HS-27A (cell line): ENCODE measurements at places on chromosomes 2 and 18.

- DNase-seq = no peak
These were observed 150.5 kb downstream of the SEPTIN10 start for GRCh38 chr2:109463236-109463635.

DNA sequence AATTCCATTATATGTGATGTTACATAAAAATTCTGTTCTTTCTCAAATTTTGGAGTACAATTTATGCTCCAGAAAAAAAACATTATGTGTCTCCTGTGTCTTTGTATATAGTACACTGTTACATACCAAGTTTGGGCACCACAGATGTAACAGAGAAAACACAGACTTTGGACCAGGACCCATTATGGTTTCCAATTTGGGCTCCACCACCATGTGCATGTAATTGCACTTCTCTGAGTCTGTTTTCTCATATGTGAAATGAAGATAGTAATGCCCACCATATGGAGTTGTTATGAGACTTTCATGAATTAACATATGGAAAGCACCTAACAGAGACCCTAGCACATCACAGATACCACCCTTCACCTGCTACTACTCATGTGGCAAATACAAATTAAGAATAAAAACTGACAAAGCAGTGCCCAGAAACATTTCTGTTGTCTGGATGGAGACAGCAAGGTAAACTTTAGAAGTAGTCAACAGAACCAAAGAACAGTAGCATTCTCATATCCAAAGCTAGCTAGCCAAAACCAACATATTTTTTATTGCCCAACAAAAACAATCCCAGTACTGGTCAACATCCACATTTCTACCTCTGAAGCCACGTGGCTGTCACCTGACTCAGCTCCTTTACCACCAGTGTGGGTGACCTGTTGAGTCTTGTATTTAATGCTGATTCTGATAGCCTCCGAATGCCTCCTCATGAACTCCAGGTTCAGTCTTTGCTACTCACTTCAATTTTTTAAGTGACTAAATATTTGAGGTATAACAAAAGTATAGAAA, 42.9 kb downstream of the ANTXR1 start:
- DNase-seq = no peak

DNA sequence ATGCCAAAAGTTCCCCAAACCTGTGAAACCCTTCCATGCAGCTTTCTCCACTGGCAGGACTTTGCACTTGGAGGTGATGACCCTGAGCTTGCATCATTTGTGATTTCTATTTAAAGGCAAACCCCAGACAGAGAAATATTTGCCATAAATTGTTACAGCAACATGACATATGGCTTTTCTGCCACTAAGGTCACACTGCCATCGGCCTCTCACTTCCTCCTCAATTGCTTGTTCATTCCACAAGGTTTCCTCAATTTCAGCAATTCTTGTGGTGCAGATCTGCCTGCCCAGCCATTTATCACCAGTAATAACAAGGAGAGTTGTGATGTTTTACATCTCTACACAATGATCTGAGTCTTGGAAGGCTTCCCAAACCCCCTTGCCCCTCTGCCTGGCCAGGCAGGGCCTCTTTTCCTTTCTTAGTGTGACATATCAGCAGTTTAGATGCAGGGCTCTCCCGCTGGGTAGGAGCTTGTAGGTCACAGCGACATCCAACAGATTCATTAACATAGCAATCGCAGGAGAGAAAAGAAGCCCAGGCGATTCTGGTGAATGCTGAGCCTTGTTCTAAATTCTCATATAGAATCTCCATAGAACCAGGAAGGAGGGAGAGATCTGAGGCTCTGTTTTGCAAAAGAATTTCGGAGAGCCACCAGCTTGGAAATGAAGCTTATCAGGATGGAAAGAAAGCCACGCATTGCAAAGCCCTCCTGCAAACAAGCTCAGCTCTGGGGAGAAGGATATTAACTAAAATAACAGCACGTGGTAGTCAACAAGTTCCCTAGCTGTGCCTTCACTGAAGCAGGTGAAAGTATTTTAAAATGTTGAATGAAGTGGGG, 46.7 kb upstream of the ITGA6 start:
- no peak for DNase-seq

DNA sequence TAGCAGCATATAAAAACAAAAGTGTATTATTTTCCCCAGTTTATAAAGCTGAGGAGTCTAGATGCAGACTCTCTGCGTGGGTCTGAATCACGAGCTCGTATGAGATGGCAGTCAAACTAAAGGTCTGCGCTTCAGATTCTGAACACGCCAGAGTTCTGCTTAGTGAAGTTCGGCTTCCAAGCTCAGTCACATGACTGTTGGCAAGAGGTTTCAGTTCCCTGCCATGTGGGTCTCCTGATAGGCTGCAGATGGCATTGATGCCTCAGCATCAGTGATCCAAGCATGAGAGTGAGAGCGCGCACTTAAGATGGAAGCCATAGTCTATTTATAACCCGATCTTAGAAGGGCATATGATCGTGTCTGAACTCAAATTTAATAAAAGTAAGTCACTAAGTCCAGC, 242.8 kb upstream of the DOK6 start:
- no peak for DNase-seq

DNA sequence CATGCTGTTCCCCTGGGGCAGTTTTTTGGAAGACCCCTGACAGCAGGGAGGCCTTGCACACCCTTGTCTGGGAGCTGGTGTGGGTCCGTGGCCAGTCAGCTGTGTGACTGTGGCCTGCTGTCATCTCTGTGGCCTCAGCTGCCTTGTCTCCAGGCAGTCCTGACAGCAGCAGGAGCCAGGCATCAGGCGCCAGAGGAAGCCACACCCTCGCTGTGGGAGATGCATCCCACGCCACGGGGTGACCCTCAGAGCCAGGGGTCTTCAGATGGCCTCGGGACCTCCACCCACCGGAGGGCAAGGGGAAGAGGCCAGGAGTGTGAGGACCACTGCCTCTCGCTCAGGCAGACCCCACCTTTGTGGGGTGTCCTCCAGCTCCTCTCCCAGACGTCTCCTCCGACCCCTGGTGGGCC, 5.0 kb downstream of the BOK start:
- no peak for DNase-seq

GRCh38 chr2:60025496-60025895, 528.0 kb downstream of the BCL11A start:
- DNase-seq = no peak

DNA sequence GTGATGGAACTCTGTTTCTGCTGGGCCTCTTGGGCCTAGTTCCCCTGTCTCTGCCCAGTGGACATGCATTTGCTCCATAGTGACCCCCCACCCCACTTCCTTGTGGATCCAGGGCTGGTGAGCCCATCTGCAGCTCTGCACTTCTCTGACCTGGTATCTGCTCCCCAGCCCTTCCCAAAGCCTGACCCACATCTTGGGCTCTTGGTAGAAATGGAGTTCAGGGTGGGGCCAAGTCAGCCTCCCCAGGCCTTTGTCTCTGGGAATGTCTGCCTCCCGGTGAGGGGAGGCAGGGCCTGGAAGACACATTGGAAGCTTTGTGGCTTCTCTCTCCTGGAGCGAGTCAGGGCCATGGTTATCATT, 6.3 kb upstream of the TRAF3IP1 start:
- DNase-seq = no peak

DNA sequence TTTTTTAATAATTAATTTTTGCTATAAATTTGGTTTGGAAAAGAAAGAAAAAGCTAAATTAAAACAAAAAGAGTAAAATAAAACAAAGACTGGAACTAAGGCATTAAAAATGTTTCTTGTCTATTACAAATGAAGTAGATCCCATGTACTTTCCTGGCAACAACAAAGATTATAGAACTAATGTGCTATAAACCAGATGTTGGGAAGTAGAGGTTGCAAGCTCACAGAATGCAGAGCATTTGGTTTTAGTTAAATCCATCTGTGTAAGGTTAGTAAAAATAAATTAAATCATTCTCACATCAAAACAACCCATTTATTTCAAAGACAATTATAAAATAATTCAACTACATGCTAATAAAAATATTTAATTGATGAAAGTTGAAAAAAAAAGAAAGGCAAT, 157.2 kb upstream of the ZC3H15 start:
- DNase-seq = no peak

GRCh38 chr2:71570511-71570910, 117.2 kb downstream of the DYSF start:
- no peak for DNase-seq

DNA sequence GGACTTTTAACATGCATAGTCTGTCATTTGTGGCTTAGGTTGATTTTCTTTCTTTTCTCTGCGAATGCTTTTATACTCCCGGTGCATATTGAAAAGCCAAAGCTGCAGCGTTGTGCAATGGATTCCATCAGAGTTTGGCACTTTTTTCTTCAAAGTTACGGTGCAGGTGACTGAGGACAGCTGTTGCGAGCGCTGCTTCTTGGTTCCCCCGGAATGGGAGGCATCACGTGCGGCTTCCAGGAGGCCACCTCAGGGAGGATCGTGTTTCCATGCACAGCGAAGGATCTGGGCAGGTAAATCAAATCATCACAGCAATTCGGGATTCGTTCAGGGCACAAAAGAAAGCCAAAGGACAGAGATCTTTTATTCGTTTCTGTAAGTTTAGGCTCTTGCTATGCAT, 109.6 kb upstream of the ALKAL2 start:
- no peak for DNase-seq

- DNase-seq = no peak
These were observed 21.6 kb downstream of the EIPR1 start for GRCh38 chr2:3355951-3356569.

DNA sequence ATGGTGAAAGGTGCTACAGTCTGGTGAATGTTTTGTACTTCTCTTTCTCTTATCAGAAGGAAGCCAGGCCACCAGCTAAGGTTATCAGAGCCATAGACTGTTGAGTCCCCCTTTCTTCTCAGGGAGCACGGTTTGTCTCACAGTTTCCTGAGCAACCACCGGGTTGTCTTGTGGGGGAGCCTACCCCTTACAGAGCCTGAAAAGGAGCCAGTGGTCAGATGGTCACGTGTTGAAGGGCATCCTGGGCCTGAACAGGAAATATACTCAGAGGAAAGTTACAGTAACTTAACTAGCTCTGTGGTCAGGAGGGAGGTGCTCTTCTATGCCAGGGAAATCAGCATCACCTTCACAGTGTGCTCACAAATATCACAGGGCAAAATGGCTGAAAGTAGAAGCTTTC, 11.6 kb downstream of the CD28 start:
- no peak for DNase-seq

DNA sequence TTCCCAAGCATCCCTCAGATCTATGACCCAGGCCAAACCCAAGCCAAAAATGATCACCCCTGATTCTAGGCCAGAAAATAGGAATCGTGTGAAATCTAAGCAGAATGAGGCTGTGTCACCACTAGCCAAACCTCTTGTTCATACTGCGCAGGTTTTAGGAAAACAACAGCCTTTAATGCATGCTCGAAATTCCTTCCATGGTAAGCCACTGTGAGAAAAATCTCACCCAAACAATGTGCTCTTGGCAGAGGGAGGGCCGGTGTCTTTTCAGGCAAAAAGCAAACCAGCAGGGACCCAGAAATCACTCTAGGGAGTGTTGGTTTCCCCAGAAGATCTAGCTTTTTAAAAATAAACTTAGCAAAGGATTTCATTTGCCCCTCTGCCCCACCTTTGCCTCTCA, 71.2 kb upstream of the FOSL2 start:
- no peak for DNase-seq

GRCh38 chr2:157043786-157044185, 213.7 kb upstream of the GALNT5 start:
- no peak for DNase-seq

GRCh38 chr18:30271716-30272115, 770.8 kb downstream of the DSC3 start:
- DNase-seq = no peak

- no peak for DNase-seq
These were observed 92.2 kb downstream of the STPG4 start for GRCh38 chr2:47062681-47063537.

DNA sequence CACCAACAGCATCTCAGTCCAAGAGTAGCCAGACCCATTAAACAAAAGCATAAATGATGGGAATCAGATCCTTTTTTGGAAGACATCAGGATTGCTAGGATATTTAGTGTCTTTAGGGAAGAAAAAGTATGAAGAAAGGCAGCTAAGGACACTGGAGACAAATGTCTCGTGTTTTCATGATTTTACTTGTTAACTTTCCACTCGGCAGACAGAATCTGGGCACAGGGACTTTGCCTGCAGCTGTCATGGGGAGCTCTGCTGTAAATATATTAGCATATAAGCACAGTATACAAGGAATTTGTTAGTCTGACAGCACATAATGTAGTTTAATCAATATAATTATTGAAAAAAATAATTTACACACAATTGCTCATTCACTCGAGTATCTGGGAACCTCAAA, 718.3 kb downstream of the NRXN1 start:
- DNase-seq = no peak

GRCh38 chr2:206993964-206994363, 54.6 kb downstream of the CPO start:
- DNase-seq = no peak

GRCh38 chr2:65435625-65436168, 3.3 kb upstream of the SPRED2 start:
- no peak for DNase-seq

DNA sequence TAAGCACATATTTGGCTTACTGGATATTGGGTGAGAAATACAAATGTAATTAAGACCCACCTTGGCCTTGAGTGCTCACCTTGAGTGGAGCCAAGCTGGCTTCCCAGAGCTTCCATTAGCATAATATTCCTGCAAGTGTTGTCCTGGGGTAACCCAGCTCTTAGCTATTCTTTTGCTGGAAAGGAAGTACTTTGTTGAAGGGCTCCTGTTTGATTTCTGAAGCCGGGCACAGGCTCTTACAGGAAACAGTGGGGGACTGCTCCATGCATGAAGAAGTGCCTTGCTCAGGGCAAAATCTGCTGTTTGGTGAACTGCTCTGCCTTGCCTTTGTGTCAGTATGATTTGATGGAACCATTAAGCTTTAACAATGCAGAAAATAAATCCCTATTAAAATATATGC, 325.4 kb downstream of the SMAD2 start:
- no peak for DNase-seq

DNA sequence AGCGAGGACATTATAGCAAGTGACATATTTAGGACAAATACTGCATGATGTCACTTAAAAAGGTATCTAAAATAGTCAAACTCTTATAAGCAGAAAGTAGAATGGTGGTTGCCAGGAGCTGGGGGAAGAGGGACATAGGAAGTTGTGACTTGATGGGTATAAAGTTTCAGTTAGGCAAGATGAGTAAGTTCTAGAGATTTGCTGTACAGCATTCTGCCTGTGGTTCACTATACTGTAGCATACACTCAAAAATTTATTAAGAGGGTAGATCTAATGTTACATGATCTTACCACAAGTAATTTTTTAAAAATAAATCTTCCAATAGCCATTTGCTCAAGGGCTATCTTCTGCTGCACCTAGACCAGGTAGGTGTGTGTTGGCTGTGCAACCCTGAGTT, 78.1 kb upstream of the NPAS2 start:
- DNase-seq = no peak

- no peak for DNase-seq
These were observed 787 bp upstream of the TBR1 start for GRCh38 chr2:161415034-161415986.
